Globus pallidus (tissue), 1 donor: ENCODE measurements at places on chromosomes 3 and 15.

DNA sequence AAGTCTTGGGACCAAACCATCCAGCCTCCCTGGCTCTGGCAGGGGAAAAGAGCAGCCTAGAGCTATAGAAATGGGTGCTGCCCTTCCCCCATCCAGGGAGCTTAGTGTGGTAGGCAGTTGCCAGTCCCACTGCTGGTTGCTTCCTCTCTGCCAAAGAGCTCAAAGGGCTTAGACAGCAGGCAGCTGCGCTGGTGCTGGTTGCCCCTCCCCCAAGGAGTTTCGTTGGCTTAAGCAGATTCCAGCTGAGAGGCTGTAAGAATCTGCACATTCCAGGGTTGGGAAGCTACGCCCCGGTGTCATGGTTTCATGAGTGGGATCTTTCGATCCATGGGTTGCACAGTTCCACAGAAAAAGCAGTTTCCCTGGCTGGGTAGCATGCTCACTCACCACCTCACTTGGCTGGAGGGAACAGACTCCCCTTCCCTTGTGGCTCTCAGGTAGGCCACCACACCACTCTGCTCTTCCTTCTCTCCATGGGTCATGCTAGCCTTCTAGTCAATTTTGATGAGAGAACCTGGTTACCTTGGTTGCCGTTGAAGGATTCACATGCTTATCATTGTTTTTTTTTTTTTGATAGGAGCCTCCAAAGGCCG, 195.1 kb downstream of the EPHA6 start:
- no peak for DNase-seq

DNA sequence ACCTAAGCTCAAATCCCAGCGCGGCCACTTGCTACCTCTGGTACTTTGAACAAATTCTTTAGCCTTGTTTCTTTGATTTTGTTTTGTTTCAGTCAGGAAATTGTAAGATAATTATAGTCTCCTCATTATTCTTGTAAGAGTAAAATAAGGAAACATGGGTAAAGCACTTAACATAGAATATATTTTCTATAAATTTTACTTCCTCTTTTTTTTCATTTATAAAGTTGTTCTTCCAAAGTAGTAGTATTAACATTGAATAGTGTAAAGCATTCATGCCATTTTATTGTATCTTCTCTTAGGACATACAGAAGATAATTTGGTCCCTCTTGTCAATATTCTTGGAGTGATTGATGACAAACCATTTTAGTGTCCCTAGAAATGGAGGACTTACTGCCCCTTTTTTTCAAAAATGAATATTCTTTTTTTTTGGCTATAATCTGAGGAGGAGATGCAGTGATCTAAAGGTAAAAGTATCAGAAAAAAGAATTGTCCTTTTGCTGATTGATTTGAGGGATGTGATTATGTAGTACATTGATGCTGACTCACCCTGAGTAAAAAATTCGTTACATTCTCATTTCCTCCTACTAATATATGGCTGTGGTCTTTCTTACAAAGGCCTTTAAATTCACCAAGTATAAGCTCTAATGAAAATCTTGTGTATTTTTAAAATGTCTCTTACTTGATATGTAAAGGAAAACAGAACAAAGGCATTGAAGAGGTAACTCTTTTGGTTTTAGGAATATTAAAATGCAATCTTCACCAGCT, 51.0 kb downstream of the ALCAM start:
- DNase-seq: no peak

DNA sequence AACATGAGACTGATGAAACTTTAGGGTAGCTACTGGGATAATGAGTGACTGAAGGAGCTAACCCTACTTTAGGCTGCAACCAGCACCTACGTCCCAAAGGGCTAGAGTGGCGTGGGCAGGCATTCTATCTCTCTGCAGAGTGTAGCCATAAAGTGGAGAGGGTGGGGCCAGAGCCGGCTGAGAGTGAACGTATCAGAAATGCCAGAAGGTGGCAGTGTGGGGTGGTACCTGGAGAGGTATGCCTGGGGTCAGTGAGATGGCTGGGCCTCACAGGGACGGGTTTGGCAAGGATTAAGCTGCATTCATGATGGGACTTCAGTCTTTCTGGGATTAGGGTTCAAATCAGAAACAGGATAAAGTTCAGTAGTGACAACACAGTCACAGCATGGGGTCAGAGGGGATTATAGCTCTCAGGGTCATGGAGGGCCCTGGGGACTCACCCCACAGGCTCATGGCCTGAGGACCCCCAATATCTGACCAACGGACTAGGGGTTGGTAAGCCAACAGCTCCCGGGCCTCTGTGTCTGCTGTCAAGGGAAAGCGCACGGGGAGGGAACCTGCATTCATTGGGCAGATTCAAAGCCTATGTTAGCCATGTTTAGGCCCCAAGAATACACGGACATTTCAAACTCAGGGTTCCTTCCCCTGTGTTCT, 86.5 kb upstream of the FOXB1 start:
- peak; percentile 9 for DNase-seq

DNA sequence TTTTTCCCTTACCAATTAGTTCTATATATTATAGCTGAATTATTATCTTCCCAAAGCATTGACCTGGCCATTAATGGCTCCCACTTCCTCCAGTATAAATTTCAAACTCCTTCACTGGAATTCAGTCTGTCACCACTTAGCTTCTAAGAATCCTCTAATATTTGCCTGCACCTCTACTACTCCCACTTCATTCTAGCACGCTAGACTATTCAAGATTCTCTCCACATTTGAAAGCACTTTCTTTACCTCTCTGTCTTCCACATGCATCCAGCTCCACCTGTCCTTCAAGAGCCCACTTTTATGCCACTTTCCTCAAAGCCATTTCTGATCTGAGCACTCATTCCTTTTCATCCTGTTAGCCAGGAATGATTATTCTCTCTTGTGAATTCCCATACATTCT, 15.0 kb downstream of the SENP8 start:
- no peak for DNase-seq

DNA sequence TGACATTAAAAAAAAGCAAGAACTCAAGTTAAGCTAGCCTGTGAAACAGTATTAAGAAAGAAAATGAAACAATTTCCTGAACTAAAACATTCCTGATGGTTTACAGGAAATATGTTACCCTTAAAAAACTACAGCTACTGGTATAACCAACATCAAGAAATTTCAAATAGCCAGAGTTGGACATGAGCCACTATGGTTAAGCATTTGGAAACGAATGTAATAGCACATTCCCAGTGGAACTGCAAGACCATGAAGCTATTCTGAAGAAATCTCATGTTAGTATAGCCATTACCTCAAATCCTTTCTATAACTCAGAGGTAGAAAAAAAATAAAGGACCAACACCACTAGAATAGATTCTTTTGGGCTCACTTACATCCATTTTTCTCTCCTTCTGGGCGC, 30.2 kb downstream of the CPNE4 start:
- no peak for DNase-seq

DNA sequence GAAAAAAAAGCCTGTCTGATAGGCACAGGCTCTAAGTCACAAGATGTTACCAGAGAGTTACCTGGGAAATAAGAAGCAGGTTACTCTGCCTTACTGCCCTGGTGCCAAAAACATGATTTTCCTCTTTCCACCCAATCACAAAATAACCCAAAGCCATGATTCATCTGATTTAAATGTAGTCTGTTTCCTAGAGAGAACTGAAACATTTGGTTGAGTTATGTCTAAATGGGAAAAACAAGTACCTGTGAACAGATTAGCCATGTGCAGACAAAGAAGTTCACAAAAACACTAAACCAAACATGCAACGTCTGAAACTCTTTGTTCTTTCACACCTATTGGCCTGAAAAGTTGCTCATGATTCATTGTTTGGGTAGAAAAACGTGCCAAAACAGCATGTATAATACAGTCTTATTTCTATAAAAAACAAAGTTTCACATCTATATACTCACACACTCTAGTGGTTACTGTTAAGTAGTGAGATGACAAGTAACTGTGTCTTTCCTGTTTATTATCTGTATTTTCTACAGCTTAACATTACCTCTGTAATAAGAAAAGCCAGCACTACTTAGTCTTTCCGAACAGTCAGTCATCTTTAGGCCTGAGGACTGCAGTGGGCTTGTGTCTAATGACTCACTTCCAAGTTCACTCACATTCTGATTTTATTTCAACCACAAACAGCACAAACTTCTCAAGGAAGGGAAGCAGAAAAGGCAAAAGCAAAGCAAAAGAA, 30.2 kb downstream of the FAM174B start:
- DNase-seq: no peak

GRCh38 chr15:48861813-48862431, 16.0 kb upstream of the EID1 start:
- DNase-seq: peak; percentile 77

GRCh38 chr3:44114142-44114541, 127.5 kb upstream of the TOPAZ1 start:
- peak; percentile 42 for DNase-seq

DNA sequence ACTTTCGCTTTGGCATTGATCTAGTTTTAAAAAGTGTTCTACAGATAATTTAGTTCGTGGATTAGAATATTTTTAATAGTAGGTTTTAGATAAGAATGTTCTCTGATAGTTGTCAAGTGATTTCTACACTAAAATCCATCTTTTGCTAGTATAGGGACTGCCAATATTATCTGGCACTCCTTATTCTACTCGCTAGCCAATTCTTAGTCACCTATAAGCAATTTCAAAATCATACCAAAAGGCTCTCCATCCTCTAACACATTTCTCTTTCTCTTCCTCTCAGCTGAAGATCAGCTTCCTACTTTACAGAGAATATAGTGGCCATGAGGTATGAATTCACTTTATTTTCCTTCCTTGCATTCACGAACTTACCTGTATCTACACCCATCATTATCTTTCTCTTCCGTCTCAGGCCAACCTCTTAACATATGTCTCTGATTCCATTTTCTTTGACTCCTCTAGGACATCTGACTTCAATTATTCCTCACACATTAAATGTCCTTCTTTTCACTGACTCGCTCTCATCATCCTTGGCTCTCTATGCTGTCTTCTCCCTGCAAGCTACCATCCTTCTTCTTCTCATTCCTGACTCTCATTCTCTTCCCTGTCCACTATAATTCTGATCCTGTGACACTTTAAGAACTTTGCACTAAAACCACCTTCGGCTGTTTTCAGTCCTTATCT, 35.5 kb downstream of the C3orf80 start:
- no peak for DNase-seq

DNA sequence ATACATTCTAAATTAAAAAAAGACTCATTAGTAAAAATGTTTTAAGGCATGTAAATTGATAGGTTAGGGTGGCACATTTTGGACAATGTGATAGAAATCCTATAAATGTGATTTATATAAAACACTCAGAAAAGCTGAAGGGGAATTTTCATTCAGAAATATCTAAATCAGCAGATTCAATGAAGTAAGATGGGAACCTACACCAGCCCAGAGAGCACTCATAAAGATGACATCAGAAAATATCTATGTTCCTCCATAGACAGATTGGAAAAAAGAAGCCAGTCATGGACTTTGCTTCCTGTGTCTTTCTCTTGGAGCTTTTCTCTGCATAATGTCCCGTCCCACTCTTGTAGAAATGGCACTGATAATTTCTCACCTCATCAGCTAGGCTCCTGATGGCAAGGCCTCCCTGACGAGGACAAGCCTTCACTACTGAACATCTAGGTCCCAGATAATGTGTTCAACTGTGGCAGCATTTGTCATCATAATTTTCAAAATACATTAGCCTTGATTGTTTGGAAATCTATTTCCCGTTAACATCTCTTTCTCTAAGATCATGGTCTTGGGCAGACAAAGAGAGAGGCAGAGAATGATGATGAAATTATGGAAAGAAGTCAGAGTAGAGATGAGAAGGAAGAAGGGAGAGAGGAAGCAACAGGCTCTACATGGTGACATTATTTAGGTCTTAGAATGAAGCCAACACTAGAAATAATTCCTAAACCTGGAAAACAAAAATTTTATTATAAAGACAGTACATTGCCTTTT, 354.4 kb downstream of the NTRK3 start:
- no peak for DNase-seq

DNA sequence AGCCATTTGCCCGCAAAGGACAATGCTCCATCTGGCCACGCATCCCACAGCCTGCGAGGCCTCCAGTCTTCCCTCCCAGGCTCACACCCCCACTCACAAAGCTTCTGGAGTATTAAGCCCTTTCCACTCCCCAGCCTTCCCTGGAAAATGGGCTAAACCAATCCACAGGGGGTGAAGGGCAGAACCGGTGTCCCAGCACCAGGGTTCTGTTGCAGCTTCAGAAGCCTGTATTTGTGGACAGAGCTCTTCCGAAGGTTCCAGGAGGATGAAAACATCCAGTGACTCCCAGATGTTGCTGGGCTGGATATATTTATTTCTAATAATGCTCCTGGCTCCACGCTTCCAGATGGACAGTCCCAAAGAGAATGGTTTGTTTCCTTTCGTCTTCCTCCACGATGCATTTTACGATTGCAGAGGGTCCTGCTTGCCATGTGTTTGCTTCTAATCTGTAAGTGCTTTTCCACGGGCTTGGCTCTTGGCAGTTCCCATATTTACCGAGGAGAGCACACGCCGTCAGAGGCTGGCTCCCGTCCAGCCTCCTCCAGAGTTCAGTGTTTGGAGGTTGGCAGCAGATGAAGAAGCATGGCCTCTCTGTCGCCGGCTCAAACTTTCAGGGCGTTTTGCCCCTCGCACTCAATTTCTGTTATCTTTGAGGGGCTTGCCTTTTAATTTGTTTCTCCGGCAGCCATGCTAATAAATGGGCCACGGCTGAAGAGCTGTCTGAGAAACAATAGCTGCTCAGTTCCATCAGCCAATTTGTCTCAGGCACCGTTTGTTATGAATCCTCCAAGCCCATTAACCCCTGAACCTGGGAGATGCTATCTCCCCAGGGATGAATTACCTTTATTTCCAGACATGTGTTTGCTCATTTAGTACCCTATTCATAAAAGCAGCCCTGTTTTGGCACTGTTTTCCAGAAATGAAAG, 367.9 kb upstream of the PROK2 start:
- peak; percentile 89 for DNase-seq

DNA sequence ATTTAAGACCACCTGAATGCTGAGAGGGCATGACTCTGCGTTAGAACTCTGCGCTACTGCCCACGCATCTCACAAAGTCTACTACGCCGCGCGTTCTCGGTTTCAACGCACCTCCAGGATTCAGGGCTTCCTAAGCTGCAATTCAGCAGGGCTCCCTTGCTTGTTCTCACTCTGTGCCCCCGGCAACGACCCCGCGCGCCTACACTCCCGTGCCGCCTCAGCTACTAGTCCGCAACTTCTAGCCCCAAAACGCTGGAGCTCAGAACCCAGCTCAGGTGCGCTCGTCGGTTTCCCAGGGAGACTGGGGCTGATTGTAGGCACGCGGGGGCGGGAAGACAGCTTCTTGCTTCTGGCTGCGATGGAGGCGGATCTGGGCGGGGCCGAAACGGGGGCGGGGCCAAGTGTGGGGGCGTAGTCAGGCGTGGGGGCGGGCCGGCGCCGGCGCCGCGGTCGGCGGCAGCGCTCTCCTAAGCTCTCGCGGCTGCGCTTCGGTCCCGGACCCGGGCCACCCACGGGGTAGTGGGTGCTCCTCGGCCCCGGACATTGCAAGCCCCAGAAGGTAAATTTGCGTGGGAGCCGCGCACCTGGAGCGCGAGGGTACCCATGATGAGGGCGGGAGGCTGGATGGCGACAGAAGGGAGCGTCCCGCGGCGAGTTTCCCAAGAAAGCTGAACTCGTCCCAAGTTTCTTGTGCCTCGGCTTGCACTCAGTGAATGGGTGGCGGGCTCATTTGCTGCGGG, at the start of gene ARHGEF26:
Gene ARHGEF26 (plus strand): TSS at position 430 of the 740 bp plus-strand sequence. CDS start 603 bp downstream, outside the sequence.
- DNase-seq: peak; percentile 73
